ENCODE measurements at places on chromosomes 16 and 17.

- no peak for DNase-seq
Measured at GRCh38 chr17:67717192-67717623, 528 bp upstream of the NOL11 start.

GRCh38 chr17:43841282-43841681 lies 5.7 kb upstream of the CD300LG start:
- no peak for DNase-seq

- no peak for DNase-seq
Measured at GRCh38 chr17:64455993-64456885, 7.3 kb downstream of the MILR1 start.

DNA sequence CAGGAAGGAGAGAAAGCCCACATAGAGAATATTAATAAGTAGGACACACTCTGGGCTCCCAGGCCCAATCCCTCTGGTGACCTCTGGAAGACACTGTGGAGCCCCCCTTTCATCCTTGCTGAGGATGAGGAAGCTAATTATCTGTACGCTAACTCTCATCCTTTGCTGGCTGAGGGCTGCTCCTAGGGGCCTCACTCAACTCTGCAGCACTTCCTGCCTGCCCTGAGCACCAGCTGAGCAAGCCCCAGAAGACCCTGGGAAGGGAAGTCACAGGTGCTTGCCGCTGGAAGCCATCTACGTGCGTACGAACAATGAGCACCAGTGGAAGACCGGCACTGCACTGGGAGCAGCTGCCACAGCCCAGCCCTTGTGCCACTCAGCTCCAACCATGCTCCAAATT lies 145.8 kb upstream of the CDH5 start:
- no peak for DNase-seq

DNA sequence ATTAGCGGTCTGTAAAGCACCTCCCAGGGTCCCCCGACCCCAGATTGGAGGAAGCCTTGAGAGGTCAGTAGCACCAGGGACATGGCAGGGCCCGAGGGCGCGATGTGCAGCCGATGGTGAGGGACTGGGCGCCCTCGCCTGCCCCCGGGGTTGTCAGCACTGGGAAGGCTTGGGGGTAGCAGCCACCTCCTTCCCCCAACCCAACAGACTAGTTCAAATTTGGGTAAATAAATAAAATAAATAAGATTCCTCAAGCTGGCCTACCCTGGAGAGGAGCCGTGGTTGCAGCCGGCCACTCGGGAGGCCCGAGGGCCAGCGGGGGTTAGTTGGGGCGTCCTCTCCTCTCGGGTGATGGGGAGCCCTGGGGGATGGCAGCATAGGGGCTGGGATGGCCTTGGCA lies 1.5 kb downstream of the C16orf92 start:
- DNase-seq = no peak

DNA sequence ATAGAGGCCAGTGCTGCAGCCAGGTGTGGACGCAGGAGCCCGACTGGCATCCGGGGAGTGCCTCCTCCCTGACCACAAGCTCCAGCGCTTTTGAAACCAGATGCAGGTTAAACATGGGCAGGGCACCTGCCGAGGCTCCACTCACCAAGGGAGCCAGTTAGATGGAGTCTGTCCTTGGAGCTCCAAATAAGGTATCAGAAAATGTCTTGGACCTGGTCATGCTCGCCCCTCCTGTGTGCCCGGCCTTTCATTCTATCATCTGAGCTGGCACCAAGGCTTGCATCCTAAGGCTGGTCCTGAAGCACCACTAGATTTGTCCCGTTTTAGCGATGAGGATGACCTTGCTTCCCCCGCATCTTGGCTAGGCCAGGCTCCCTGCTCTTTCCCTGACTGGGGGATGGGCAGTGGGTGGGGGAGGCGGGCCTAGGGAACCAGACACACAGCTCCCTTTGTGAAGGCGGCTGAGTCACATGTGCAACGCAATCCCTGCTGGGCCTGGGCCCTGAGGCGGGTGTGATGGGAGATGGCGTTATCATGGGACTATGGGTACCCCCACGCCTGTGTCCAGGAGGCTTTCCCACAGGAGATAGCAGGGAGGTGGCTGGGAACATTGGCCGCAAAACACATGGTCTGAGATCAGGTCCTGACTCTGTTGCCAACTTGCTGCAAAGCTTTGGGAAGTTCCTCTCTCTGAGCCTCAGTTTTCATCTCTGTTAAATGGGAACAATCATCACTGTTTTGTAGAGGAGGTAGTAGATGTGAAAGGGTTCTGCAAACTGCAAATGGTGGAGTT lies 5.0 kb upstream of the ADGRG1 start:
- DNase-seq = no peak

DNA sequence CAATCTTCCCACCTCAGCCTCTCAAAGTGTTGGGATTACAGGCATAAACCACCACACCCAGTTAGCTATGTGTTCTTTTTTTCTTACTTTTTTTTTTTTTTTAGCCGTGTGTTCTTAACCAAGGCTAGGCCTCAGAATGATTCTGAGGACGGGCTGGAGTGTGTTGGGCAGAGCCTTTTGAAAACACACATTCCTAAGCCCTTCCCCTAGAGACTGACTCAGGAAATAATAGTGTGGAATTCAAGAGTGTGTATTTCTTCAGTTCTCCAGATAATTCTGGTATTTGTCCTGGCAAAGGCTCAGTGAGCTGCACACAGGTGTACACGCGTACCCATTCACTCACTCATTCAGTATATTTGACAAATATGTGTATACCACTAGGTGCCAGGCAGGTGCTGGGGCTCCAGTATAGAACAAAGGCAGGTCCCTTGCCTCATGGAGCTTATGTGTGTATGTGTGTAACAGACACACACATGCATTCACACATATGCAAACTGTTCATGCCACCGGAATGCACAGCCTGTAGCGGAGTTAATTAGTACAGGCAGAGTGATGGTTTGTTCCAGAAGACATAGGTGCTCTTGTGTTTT lies 19.4 kb upstream of the NFATC3 start:
- DNase-seq = peak; percentile 92

GRCh38 chr16:57204675-57205074 lies 18.5 kb downstream of the RSPRY1 start:
- no peak for DNase-seq

- DNase-seq = no peak
Measured at GRCh38 chr16:3346041-3346440, 9.6 kb upstream of the OR2C1 start.

DNA sequence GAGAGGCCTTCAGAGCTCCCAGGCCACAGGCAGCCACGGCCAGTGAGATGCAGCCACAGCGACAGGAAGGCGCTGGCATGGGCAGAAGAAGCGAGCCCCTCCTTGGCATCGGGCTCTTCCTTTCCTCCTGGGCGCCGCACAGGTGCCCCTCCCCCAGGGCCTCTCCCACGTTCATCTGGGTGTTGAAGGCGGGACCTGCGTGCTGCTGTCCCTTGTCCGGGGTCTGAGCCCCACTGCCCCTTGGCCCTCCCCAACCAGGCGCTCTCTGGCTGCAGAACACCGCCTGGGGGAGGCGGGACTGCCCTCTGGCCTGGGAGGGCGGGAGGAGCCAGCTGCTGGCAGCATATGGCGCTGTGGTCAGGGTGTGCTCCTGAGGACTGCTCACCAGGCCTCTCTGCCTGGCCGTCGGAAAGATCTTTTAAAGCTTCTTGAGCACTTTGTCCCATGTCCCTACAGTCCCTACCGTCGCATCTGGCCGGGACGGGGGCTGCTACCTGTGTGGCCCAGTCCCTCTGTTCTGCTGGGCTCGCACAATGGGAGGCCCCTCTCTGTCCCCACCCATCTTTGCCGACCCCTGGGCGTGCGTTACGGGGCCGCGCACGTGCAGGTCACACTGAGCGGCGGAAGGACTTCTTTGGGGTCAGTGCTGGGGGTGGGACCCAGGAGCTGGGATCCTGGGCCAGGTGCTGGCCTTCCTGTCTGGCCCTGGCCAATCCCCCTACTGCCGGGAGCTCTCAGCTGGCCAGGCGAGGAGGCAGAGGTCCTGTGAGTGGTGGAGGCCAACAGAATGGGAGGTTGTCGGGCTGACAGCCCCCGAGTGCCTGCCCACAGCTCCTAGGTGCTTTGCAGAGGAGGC lies 1.7 kb downstream of the SLC25A10 start:
- no peak for DNase-seq

DNA sequence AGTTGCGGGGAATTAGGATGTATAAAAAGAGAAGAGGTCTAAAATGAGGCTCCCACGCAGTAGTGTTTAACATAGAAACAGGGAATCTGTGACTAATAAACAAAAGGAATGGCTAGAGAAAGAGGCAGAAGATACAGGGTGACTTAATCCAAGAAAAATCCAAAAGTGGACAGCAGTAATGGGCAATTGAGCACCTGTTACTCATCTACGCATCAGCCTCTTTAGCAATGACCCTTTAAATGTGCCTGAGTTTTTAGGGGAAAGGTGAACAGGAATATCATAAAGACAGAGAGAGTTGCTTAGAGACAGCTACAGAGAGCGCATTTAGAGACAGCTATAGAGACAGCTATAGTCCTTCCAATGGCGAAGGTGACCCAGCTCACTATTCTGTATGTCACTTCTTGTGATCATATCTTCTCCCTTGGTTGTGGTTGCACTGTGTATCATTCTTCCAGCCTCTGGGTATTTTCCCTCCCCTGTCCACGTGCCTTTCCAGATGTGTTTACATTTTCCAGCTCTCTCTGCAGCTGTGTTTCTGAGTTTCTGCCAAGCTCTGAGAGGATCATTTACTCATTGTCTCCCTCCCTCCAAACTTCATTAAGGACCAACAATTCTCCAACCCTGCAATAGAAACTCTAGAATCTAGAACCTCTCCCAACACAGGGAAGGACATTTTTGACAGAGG lies 61.5 kb downstream of the MYOCD start:
- DNase-seq = no peak

DNA sequence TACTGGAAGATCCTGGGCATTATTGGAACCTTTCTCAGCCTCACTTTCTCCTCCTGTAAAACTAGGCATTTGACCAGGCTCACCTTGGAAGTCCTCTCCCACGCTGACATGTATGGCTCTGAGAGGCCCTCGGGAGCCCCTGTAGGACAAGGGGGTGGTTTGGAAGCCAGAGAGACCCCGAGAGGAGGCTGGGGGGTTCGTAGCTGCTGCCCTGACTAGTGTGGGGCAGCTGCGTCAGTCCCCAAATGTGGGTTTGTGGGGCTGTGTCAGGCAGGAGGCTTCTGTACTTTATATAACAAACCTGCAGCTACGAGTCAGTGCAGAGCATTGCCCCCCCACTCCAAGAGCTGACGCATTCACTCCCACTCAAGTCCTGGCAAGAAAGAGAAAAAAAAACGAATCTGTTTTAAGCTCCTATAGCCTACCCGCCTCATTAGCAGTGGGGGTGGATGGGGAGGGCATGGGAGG lies 1.8 kb downstream of the CX3CL1 start:
- DNase-seq = no peak

DNA sequence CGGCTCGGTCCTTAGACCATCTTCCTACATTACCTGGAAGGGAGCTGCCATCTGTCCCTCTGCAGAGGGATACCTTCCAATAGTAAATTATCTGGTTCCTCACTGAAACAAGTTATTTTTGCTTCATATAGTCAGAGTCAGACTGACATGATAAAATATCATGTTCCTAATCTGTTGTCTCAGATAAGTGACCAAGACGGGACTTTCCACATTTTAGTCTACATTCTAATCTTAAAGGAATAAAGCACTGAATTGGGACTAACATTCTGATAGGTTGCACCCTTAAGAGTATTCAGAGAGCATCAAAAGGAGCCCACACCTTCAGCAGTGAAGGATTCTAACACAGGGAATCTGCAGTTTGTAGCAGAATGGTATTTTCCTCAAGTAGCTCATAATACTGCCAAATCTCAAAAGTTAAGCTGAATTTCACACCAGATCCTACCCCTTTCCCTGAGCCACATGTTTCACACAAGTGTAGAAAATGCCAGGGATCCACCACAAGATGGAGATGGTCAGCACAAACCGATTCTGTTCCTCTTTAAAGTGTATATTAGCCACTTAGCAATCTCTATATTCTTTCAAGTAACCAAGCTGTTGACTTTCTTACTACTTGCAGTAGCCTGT lies 13.4 kb downstream of the GINS2 start:
- DNase-seq = no peak
